ENCODE measurements at places on chromosomes 5 and 9. TPM values are rescaled to one million over a fixed set of nuclear protein-coding genes. Genes with fewer than 3 reads are reported as not detected.

Gene RCL1
- 22.9 TPM for total RNA-seq

Gene SOX30
- not detected for total RNA-seq

- no peak for DNase-seq
Observed at GRCh38 chr5:96978812-96979449, 43.1 kb downstream of the LNPEP start.

Gene PCDHB2
- total RNA-seq: 5.6 TPM

GRCh38 chr5:180213657-180214207 is 4.7 kb upstream of the RASGEF1C start:
- no peak for DNase-seq

Gene GFI1B
- total RNA-seq: 1.1 TPM

Measured in lower lobe of right lung (tissue), 2 donors.